Activated CD4-positive, alpha-beta T cell treated with anti-CD3 and anti-CD28 coated beads, Interleukin-2, amount 50 U/mL, for 48 hours (primary cell): ENCODE measurements at places on chromosomes 6 and 20.

- DNase-seq, result no peak
Observed at GRCh38 chr20:24253321-24253720, 216.1 kb upstream of the SYNDIG1 start.

GRCh38 chr20:63297371-63297781, 4.4 kb downstream of the COL20A1 start:
- no peak for DNase-seq

DNA sequence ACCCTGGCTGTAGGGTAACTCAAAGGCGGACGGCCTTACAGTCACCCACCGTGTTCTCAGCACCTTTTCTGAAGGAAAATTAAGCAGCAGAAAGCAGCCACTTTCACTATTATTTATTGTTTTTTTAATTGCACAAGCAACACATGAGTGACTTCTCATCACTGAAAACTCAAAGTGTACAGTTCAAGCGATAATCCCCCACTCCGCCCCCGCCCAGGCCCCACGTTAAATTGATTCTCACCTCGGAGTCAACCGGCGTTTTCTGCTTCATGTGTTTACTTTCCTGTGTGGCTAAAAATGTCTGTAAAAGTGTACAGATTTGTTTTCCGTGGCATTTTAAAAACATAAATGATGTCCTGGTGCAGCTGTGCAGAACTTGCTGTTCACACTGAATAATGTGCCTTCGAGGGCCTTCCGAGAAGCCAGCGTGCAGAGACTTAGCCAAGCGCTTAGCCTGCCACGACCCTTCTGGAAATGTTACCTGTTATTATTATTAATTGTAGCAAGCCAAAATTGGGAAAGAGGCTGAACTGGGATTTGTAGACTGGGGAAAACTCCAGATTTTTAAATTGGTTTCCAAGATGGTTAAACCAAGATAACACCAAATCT, 335.7 kb downstream of the CDH4 start:
- DNase-seq, result no peak

DNA sequence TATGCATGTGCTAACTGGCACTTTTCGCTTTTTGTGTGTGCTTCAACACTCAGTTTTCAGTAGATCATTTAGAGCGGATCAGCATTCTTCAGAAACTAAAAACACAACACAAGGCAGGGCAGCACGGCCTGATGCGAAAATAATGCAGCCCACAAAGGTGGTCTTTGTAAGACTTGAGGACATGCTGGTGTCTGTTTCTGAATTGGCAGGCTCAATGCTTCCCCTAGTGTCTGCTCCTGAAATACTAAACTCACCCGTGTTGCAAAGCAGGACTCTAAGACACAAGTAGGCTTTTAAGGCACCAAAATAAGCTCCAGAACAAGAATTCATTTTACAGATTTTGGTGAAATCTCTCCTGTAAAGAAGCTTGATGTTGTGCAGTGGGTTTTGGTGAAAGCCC, 676.5 kb downstream of the TENT5A start:
- DNase-seq, result no peak

GRCh38 chr6:143556529-143556928, 45.0 kb upstream of the FUCA2 start:
- DNase-seq, result no peak

- DNase-seq, result no peak
Observed at GRCh38 chr6:28408076-28408802, 8.7 kb upstream of the ZSCAN12 start.

GRCh38 chr6:63333440-63333839, 13.7 kb upstream of the LGSN start:
- DNase-seq, result no peak

- no peak for DNase-seq
Observed at GRCh38 chr20:57996465-57996864, 232.0 kb downstream of the ANKRD60 start.

DNA sequence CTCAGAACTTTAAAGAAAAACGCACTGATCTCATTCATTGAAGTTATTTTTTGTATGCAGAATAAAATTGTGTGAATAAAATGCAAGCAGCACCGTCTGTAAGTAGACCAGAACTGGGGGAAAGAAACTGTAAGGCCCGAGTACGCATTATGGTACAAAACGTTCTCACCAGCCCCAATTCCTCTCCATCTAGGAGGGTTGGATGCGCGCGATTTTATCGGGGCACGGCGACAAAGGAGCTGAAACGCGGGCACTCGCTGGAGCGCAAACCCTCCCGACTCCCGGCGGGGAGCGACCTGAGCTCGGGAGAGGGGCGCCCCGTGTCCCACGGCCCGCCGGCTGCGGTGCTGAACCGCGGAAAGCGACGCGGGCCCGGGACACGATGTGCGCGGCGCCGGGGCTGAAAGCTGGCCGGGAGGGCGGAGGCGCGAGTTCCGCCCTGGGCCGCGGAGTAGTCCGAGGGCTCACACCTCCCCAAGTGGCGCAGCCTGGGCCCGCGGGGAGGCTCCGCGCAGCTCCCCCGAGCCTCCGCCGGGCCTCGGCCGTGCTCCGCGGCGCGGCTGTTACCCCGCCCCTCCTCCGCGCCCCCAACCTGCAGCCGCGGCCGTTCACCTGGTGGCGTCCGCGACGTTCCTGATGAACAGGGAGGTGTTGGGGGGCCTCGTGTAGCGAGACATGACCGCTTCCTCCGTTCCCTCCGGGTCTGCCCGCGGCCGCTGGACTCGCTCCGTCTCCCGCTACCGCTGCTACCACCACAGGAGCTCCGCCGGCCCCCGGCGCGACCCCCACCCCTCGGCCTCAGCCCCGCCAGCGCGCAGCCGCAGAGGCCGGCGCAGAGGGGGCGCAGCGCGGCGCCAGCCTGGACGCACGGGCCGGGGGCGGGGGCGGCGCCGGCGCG, at the start of gene SRSF12:
TSS of gene SRSF12 (minus strand) at position 861 of the 898 bp plus-strand sequence. CDS start at position 677, 184 bp downstream.
- peak; percentile 31 for DNase-seq
